ENCODE measurements at places on chromosomes 11 and 22.
A peak's percentile ranks its signal among the peaks of the same experiment; 100 is the strongest.

GRCh38 chr11:96147186-96147585 lies 195.8 kb downstream of the MAML2 start:
- DNase-seq, result no peak

DNA sequence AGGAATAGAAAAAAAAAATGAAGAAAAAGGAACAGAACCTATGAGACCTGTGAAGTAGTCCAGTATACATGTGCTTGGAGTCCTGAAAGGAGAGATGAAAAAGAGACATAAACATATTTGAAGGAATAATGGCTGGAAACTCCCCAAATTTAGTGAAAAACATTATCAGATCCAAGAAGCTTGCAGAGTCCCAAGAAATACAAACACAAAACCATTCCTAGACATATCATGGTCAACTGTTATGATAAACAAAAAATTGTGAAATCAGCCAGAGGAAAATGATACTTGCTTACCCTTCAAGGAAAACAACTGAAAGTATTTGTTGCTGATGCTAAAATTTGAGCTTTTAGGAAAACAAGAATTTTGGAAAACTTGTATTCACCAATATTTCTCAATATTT lies 250.1 kb downstream of the DDX10 start:
- no peak for DNase-seq

DNA sequence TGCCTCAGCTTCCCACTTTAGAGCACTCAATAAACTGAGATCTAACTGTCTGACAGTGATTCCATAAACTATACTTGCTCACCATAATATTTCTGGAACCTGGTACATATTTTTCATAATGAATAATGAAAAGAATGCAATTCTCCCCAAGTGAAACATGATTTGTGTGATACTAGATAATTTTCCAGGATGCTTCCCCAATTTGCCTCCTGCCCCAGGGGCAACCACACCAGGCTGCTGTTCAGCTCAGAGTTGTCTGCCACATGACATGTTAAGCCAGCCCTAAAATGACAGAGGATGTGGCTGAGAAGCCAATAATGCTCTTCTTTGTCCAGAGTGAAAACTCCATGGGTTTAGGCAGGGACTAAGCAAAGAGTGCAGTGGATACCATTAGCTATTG lies 62.9 kb upstream of the SEZ6L start:
- DNase-seq, result no peak

GRCh38 chr22:48313175-48313830 lies 1514.4 kb downstream of the BRD1 start:
- DNase-seq, result no peak

DNA sequence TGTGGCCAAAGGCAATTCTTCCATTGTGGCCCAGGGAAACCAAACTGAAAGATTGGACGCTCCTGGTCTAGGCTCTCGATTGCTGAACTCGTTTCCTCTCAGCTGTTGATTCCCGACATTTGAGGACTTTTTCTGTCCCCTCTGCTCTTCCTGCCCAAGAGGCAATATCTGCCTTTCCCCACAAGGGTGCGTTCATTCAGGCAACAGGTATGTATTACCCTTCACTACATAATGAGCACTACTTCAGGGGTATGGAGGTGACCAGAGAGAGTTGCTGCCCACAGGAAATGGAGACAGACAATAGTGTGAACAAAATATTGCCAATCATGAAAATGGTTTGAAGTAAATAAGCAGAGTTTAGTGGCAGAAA lies 8.2 kb downstream of the PTH start:
- peak; percentile 41 for DNase-seq

DNA sequence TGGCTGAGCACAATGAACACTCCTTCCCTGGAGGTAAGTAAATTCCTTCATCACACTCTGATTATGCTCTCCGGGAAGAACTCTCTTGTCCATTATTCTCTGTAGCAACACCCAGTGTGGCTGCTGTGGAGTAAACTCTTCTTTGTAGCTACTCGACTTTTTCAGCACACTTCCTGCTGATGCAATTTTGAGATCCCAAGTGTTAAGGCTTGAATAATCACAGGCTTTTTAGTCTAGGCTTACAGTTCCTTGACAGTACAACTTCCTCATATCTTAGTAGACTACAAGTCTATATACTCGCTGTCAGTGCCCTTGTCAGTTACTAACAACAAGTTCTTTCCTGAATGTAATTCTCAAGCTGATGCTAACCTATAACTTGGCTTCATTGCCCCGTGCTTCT lies 301.8 kb upstream of the API5 start:
- DNase-seq, result no peak

Measured in CD4-positive, alpha-beta T cell treated with Interleukin-4 for 4 hours (primary cell).